Stimulated activated CD4-positive, alpha-beta T cell treated with anti-CD3 and anti-CD28 coated beads, Interleukin-1b, Interleukin-23, amount 100 ng/mL, for 4 hours (primary cell): ENCODE measurements at places on chromosomes 4 and X.

DNA sequence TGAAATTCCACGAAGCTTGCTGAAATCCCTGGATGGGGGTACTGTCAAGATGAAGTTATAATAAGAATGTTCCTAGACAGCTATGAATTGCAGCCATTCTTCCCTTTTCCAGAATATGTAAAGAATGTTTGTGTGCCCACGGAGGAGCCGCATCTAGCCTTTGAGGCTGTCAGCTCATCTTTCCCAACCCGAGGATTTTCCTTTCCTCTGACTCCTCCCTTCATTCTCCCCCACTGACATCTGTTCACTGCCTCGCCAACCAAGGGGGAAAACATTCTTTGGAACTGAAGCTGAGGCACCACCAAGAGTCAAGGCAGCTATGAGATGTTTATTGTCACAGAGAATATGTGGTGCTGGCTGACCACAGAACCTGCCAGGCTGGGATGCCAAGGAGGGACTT is 8.8 kb downstream of the NHSL2 start:
- no peak for DNase-seq

DNA sequence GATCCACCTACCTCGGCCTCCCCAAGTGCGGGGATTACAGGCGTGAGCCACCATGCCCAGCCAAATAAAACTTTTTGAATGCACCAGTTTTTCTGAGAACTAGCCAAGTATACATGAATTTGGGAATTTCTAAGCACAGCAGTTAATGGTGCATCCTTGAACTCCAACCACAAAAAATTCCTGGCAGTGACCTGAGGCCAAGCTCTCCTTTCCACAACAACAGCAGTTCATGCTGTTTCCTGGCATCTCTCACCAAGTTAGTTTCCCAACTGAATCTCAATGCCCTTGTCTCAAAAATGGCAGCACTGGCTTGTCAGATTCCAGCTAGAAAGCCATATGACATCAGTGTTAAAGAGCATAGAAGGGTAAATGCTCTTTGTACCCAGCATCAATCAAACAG is 15.9 kb upstream of the XKRX start:
- no peak for DNase-seq

DNA sequence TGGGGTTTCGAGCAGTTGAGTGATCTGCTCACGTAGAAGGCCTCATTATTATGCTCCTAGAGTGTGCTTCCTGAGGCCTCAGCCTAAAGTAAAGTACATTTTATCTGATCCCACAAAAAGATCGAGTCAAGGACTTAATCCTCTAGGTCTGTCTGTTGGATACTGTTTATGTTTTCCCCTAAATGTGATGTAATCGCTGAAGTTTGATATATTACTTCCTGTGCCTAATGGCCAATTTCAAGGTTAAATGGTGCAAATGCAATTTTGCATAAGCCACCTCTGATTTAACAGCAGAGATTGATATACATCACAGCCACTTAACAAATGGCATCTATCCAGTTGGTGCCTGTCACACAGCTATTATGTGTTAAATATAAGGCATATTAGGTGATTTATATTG is 19.4 kb upstream of the SERTM2 start:
- DNase-seq: no peak

- no peak for DNase-seq
These were observed 68.5 kb downstream of the ATP10D start for GRCh38 chr4:47553329-47554125.

DNA sequence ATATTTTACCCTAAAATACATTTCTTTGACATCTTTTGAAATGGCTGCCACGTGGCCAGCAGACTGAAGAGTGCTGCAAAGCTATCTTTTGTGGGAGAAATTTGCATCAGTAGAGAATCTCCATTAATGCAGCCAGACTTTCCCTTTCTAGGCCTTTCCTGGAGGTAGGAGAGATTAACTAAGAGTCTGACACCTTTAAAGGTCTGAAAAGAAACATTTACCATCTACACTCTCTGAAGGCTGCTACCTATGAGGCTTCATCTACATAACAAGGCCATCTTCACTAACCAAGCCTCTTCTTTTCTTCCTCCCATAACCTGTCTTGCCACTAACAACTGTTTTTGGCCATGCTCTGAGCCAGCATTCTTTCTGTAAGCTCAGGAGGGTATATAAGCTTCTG is 17.8 kb upstream of the SPRY1 start:
- no peak for DNase-seq

GRCh38 chr4:39812500-39812899 is 114.6 kb downstream of the UBE2K start:
- DNase-seq: no peak

DNA sequence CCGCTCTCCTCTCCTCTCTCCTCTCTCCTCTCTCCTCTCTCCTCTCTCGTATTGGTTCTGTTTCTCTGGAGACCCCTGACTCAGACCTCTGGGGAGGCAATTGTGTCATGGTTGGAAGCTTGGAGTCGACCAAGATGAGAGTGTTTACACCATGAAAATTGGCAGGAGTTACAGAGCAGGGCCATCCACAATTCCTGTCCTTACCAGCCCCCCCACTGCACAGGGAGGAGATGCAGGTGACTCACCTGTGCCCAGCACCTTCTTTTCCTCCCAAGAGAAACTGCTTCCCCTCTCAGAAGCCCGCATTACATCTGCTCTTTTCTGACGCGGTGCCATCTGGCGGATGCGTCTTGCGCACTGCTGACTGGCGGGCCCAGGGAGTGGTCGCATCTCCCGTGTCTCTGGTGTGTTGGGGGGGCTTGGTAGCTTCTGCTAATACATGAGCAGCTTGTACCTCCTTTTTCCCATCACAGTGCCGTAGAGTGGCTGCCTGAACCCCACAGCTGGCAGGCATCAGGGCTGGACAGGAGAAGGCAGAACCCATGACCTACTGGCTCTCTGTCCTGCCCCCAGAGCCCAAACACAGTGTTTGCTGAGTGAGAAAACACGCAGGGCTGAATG is 31.4 kb upstream of the GPR78 start:
- no peak for DNase-seq

DNA sequence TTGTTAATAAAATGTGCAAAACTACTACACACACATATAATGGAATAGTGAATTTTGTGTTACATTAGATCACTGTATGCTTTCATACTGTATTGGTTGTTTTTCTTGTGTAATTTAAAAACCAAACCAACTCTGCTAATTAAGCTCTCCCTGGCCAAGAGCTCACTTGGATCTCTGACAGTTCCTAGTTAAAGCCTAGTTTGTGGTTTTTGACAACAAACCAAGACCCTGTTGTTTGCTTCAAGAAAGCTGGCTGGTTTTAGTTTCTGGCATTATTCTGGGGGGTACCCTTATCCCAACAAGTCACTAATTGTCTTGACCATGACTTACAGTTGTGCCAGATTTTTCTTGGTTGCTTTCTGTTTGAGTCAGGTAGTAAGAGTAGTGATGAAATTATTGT is 121.4 kb upstream of the CXorf66 start:
- no peak for DNase-seq

DNA sequence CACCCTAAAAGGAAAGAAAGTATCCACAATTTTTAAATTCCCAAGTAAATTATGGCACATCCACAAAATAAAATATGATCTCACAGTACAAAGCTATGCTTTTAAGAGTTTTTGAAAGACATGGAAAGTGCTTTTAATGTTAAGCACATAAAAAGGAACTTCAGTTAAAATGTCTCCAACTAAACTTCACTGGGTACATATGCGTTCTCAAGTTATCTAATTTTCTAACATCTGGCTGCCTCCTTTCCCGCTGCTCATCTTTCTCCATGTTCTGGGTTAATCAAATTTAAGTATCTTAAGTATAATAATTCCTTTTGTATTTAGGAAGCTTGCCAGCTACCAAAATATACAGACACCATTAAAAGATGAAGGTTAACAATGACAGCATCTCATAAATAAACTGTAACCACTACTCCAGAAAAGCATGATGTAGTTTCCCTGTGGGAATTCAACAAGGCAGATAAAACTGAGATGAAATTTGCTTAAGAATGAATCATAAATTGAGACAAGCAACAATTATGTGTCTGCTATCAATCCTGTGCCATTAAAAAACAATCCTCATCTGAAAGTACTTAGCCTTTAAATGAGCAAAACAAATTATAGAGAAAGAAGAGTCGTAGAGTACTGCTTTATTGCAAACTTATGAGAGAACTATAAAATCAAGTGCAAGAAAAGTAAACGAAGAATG is 25.1 kb downstream of the PRSS12 start:
- no peak for DNase-seq
